HuH-7 (cell line): ENCODE measurements at places on chromosomes 7 and 10.

- DNase-seq = no peak
These were observed 213.8 kb upstream of the ZNF804B start for GRCh38 chr7:88545663-88546062.

DNA sequence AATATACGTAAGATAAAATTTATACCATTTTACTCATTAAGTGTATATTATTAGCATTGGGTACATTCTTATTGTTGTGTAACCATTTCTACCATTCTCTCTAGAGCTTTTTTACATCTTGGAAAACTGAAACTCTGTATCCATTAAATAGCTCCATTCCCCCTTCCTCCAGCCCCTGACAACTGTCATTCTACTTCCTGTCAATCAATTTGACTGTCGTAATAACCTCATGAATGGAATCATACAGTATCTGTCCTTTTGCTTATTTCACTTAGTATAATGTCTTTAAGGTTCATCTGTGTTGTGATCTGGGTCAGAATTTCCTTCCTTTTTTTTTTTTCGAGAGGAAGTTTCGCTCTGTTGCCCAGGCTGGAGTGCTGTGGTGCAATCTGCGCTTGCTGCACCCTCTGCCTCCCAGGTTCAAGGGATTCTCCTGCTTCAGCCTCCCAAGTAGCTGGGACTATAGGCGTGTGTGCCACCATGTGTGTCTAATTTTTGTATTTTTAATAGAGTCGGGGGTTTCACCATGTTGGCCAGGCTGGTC lies 15.6 kb downstream of the ZRANB1 start:
- DNase-seq = no peak

- no peak for DNase-seq
These were observed 554.2 kb downstream of the TCERG1L start for GRCh38 chr10:130757271-130757670.

DNA sequence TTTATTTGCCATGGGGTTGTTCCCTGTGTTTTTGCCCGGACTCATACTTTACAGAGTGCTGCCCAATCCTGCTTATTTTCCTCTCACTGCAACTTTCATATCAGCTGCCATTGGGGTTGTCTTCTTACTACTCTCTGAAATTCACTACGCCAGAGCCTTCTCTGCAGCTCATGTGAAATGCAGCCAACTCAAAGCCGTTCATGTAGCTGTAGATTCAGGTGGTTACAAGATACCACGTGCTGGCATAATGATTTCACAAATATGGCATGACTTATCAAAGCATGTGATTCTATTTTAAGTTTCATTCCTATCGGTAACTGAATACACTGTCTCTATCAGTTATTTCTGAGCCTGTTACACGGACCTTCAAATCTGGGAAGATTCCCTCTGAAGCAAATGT lies 130.3 kb upstream of the WNT16 start:
- no peak for DNase-seq

DNA sequence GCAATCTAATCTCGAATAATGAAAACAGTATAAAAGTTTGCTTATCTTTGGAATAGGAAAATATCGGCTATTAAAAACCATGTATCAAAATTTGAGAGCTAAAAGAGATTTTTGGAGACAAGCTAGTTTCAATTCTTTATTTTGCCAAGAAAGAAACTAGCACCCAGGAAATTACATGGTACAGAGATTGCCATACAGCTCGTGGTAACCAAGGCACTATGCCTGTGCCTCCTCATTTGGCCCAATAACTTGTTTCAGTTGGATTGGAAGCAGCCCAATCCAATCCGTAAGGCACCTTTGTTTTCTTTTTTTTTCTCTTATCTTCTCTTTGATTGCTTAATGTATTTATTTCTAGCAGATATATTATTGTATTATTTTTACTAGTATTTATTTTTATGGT lies 55.0 kb downstream of the GNAI1 start:
- no peak for DNase-seq

- DNase-seq = no peak
These were observed 28.6 kb upstream of the RHBDD2 start for GRCh38 chr7:75850235-75850634.

DNA sequence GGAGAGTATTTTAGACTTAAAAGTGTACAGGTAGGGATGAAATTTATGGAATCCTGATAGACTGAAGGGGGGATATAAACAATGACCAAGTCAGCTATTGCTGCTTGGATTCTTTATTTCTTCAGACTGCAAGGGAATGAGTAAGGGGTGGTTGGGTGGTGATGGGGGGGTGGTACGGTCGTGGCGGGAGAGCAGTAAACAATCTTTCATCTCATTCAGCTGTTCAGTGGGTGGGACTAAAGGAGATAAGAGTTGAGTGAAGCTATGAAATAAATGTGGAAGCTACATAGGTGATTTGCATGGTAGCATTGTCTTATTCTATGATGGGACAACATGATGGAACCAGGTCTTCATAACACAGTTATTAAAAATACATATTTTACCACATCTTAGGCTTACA lies 1.8 kb downstream of the SEPTIN7 start:
- peak; percentile 22 for DNase-seq

DNA sequence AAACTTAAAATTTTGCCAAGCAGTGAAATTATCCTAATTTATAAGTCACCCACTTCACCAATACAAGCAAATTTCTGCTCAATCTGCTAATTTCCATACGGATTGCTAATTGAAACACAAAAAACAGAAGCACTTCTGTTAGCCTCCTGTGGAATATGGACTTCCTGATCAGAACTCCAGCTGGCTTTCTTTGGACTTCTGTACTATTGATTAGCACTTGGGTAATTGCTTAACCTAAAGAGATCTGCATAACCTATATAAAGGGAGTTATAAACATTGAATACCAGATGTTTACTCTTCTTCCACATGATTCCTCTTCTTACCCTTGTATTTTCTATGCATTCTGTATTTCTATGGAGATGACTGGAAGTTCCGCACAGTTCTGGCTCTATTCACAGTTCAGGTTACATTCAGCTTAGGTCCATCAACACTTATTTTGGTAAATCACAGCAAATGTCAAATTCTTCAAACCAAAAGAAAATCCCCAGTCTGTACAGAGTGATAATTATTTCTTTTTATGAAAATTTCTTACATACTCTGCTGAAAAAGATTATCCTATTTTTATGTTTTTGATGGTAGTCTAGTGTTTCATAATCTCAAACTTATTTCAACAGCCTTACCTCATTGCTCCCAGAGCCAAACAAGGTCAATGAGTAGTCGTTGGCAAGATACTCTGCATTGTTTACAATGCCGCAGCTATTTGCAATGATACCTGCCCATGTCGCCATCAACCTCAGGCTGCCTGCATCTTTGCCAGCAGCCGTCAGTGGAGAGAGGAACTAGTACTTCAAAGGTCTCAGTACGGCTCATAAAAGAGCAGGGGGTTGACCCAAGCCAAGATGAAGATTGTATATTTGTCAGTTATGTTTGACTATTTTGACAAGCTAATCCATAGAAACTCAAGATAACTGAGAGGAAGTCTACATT lies 225.6 kb downstream of the AHR start:
- peak; percentile 28 for DNase-seq

DNA sequence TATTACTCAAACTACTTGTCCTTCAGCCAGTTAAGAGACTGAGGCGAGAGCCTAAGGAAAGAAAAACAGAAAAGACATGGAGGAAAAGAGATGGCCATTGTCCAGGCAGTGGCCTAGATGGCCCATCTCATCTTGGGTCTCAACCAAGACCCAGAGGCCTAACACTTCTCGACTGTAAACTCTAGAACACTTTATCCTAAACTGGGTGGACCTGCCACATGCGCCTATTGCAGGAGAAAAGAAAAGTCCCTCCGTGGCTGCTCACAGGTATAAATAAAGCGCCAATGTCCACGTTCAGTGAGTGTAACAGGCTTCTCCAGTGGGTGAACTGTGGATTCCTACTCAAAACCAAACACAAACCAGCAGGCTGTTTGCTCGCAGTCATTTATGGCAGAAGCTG lies 92.7 kb upstream of the DDC start:
- no peak for DNase-seq

DNA sequence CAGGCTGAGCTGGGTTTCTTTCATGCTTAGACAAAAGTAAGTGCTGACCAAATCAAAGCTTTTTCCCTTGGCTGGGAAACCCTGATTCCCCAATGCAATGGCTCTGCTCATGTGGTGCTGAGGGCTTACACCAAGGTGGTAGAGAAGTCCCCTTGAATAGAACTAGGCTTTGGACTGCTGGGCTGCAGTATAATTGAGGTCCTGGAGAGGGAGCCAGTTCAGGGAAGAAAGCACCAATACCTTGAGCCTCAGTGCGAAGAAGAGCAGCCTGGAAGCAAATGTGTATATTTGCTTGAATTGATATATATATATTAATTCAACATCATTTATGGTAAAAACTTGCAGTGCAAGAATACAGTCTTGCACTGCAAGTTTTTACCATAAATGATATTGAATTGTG lies 391.1 kb downstream of the RPS24 start:
- peak; percentile 34 for DNase-seq

DNA sequence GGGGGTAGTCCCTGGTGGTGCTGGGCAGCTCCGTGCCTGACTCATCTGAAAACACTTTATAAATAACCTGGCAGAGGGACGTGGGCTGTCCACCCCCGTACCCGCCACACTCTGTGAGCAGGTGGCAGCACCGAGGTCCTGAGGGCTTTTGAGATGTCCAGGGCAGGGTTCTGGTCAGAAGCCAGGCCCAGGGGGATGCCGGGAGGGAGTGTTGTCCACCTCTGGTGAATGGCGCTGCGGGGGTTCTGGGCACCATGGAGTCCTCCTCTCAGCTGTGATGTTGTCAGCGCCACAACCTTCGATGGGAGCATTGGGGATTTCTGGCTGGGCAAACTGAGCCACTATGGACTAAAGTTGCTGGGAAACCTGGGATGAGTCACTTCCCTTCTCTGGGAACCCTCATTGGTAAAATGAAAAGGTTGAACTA lies 27.4 kb upstream of the GOLGA7B start:
- no peak for DNase-seq

GRCh38 chr10:88608780-88609179 lies 22.2 kb downstream of the LIPJ start:
- no peak for DNase-seq

DNA sequence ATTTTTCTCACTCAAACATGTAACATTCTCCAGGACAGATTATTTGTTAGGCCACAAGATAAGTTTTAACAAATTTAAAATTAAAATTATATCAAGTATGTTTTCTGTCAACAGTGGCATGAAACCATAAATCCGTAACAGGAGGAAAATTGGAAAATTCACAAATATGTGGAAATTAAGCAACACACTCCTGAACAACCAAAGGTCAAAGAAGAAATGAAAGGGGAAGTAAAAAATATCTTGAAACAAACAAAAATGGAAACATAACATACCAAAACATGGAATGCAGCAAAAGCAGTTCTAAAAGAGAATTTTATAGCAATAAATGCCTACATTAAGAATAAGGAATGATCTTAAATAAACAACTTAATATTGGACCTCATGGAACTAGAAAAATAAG lies 147.3 kb downstream of the ZEB1 start:
- DNase-seq = no peak

DNA sequence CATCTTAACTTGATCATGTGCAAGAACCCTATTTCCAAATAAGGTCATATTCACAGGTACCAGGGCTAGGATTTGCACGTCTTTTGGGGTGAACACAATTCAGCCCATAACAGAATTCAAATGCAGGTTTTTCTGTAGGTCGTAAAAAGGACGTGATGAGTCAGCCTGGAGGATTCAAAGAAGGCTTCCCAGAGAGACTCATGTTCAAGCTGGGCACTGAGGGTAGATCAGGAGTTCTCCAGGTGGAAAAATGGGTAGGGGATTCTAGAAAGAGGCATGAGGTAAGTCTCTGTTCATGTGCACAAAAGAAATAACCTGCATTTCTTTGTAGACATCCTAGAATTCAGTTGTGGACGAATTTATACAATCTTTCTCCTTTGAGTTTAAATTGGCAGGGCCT lies 160.4 kb downstream of the RPS24 start:
- no peak for DNase-seq

DNA sequence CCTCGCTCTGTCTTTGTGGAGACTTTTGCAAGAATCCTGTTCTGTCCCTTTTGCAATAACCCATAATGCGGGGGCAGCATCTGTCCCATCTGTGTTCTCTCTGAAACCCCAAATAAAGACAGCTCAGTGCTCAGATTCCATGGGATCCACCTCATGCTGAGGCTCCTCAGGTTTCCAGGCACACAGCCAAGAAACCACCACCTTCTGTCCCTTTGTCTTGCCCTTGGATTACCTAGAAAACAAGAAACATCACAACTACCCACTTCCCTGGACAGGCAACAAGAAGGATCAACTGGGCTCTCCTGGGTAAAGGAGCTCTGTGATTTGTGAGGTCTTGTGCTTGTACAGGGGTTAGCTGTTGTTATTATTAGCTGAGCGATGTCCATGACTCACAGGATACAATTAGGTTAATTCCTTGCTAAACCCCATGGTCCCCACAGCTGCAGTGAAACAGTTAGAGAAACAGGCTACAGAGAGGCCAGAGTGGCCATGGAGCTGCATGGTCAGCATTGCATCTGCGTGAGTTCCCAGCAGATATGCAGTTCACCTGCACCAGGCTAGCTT lies 50.2 kb downstream of the CXCL12 start:
- no peak for DNase-seq

DNA sequence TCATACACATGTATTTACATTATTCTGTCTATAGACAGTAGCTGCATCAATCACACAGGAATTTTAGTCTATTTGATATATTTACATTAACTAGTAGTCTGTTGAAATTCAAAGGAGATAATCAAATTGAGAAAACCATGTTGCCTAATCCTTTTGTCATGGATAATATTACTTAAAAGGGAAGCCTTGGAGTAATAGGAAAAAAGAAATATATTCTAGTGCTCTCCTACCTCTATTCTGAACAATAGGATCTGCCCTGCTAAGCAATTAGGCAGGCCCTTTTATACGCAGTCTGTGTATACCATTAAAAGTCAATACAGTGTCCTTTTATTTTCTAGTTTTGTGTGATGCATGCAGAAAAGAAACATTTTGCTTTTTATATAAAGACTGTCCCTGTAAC lies 24.5 kb downstream of the UMAD1 start:
- no peak for DNase-seq

GRCh38 chr10:84265418-84265817 lies 20.6 kb downstream of the RGR start:
- no peak for DNase-seq

- no peak for DNase-seq
These were observed 81.9 kb downstream of the SKAP2 start for GRCh38 chr7:26782501-26782900.

DNA sequence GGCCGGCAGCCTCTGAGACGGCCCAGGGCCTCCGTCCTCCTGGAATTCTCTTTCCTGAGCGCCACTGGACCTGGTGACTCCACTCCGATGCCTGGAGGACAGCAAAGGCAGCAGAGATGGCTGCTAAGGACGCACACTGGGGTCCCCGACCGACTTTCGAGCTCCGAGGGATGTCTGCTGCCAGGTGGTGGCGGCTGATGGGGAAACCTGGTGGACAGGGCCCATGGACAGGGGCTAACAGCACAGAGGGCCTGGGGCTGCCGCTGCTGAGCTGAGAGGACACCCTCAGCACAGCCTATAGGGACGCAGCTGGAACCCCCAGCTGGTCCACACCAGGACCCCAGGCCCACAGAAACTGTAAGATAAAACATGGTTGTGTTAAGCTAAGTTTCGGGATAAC lies 366.3 kb downstream of the DNAJB6 start:
- no peak for DNase-seq
